Right ventricle myocardium superior (tissue), 1 donor: ENCODE measurements at places on chromosomes 6 and 20. TPM values are rescaled to one million over a fixed set of nuclear protein-coding genes. Genes with fewer than 3 reads are reported as not detected.

RIMS1 gene
- total RNA-seq = 0.91 TPM

GRCh38 chr6:1713016-1713600 lies 103.4 kb downstream of the FOXC1 start:
- DNase-seq = no peak

DNA sequence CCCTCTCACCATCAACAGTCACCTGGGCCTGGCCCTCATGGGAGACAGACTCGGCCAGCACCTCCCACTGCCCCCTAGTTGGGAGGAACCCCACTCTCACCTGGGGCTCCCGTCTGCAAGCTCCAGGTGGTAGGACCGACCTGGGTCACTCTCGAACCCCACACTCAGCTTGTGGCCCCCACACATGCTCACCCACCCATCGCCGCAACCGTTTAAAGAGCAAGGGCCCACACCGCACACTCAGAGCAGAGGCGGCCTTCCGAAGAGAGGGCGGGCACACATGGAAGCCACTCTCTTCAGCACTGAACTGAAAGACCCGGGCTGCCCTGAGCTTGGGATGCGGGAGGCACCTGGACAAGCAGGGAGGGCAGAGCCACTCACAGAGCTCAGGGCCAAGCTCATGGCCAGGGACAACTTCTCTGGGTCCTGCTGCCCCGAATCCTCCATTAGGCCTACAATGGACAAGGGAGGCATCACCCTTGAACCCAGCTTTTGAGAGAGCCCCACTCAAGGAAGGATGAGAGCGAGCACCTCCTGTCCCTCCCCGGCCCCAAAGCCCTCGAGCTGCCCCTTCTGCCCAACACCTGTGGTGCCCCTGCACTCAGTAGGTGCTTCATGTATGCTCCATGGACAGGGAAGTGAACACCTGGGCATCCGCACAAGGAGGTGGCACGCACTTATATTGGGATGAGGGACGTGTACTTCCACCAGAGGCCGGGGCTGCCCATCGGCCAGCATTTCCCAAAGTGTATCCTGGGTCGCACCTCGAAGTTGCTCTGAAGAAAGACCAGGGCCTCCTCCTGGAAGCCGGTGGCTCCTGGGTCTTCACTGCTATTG lies 50.4 kb downstream of the YTHDF1 start:
- peak; percentile 25 for DNase-seq

GRCh38 chr6:129776542-129777330 lies 66.8 kb upstream of the ARHGAP18 start:
- DNase-seq = no peak

DNA sequence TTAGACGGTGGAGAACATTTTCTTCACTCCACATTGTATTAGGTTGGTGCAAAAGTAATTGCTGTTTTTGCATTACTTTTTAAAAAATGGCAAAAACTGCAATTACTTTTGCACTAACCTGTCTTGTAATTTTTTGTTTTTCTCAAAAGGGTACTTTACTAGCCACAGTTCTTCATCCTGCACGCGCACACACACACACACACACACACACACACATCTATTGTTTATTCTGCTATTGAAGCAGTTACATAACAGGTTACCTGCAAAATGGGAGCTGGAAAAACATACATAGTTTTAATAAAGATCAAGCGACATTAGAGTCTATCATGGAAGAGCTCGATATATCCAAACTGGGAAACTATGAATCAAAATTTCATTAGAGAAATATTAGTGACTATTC lies 235.2 kb downstream of the SIM1 start:
- DNase-seq = no peak
